ENCODE measurements at places on chromosomes 13 and 19.
A peak's percentile ranks its signal among the peaks of the same experiment; 100 is the strongest.

GRCh38 chr19:11295665-11296245, at the start of gene TSPAN16:
Gene TSPAN16 (plus strand): TSS chr19:11296160. CDS start chr19:11296298, 138 bp downstream.
- no peak for DNase-seq

DNA sequence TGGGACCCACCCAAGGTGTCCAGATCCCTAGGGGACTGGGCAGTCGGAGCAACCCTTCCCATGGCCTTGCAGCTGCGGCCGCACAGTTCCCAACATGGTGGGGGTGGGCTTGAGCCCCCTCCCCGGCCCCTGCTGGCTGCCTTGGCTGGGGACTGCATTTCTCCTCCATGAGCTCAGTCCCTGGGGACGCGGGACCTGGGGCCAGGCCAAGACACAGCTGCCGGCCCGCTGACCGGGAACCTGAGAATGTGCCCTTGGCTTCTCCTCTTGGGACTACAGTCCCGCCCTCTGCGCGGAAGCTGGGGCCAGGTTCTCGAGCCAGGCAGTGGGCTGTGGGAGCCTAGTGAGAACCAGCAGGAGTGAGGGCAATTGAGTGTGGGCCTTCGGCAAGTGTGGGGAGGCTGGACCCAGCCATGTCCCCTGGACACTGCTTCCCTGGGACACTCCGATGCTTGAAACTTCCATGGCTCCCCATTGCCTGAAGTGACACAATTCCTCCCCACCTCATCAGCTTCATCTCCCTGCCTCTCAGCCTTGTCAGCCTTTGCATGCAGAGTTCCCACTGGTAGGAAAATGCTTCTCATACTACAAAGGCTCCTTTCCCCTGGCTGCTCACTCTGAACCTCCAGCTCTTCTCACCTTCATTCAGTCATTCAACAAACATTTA, 13.1 kb upstream of the NOTCH3 start:
- DNase-seq, result no peak

DNA sequence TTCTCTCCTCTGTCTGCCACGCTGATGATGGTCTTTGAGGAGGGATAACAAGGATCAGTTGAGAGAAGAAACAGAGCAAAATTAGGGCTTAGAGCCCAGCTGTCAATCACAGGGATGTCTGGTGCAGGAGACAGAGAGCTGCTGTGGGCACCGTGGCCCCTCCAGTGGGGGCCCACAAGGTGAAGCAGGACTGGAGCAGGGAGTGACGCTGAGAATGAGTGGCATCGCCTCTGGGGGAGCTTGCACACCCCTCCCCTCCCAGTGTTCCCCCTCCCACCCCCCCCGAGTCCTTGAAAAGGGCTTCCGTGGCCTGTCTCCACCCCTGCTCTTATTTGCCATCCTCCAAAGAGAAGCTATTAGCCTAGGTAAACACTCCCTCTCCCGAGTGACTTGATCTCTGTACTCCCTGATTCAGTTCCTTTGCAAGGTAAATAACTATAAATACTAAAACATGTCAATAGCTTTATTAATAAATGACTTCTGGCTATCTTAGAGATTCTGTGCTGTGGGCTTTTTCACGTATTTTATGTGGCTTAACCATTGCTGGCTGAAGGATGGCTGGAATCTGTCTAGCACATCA, 440.0 kb downstream of the ZNF536 start:
- no peak for DNase-seq

GRCh38 chr13:114130131-114130836, 2.1 kb downstream of the RASA3 start:
- DNase-seq, result no peak

DNA sequence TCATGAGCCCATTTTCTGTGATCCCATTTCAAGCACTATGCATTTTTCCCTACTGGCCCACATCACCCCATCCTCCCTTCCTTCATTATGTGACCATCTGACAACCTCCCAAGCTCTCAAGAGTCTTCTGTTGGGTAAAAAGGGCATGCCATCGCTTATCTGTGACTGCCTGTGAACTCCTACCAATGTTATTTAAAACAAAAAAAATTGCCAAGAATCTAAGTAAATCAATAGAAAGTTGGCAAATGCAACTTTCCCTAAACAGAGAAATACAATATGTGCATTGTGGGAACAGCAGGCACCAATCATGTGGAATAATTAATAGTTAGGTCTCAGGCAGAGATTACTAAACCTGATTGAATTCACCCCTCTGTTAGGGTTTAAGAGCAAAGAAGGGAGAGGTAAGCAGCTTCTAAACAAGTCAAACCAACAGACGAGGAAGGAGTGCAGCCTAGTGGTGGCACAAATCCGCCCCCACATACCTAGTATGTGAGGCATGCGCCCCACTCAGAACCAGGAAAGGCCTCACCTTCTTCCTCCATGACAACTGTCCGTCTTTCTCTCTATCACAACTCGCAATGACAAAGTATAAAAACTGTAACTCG, 29.8 kb downstream of the DZIP1 start:
- no peak for DNase-seq

GRCh38 chr19:6064336-6065073, 45.8 kb downstream of the RFX2 start:
- DNase-seq, result peak; percentile 42

- DNase-seq, result no peak
Observed at GRCh38 chr19:32053861-32054260, 291.5 kb upstream of the ZNF507 start.

Data from Caki2 (cell line).